ENCODE measurements at places on chromosomes 3 and 15.

DNA sequence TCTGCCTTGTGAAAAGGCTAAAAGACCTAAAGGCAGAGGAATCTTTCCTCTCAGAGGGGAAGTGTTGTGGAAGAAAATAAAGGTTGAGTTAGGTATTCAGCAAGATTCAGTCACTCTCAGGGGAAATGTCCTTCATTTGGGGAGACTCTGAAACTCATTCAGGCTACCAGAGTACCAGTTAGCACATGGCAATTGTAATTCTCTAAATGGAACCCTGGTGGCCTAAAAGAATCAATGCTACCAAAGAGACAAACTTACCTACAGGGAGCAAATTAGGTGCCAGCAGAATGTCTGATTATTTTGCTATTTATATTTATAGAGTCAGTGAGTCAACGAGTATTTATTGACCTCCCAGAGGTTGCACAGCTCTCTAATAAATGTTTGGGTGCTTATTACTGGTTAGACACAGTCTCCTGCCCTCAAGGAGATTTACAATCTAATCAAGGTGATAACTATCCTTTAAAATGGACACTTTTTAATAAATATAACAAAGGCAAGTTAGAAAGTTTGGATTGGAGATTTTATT lies 33.9 kb upstream of the CDIN1 start:
- DNase-seq, result no peak

DNA sequence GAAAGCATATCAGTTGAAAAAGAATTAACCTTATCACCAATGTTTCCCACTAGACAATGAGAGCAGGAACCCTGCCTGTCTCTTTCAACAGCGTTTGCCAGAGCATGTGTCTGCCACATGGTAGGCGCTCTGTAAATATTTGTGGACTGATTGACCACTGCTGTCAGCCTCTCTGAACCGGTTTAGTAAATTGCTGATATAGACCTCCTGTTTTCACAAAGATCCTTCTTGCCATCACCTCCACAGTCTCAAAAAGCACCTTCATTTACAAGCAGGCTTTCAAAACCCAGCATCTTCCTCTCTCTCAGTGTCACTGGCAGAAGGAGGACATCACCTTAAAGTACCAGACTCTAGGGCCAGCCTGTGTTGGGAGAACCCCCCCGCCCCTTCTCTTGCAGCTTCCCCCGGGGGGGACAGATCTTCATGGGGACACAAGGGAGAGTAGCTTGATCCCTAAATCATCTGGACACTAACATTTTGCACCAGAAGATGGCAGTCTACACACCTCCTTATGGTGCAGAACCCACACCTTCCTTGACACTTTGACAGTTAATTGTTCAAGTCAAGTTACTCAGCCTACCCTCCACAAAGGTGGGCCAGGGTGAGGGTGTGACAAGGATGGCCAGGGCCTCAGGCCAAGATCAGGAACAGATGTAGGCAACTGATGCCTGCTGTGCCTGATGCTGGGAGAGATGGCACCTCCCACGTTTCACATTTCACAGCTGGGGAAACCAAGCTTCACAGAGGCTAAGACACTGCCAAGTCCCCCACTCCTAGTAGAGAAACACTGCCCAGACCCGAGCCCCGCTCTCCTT lies 37.8 kb upstream of the USP3 start:
- DNase-seq, result peak; percentile 17

GRCh38 chr3:50124052-50124799 lies 30.9 kb upstream of the SEMA3F start:
- no peak for DNase-seq

- no peak for DNase-seq
These were observed 188.2 kb downstream of the ATP10A start for GRCh38 chr15:25674913-25675312.

DNA sequence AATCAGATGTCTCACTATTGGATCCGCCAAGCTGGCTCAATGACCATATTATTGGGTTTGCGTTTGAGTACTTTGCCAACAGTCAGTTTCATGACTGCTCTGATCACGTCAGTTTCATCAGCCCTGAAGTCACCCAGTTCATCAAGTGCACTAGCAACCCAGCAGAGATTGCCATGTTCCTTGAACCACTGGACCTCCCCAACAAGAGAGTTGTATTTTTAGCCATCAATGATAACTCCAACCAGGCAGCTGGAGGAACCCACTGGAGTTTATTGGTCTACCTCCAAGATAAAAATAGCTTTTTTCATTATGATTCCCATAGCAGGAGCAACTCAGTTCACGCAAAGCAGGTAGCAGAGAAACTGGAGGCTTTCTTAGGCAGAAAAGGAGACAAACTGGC lies 21.5 kb downstream of the SENP8 start:
- DNase-seq, result no peak

GRCh38 chr3:126659915-126660886 lies 5.3 kb upstream of the TXNRD3 start:
- no peak for DNase-seq

GRCh38 chr15:42413920-42414319 lies 54.6 kb downstream of the CAPN3 start:
- DNase-seq, result no peak

GRCh38 chr3:26058901-26059321 lies 269.0 kb downstream of the OXSM start:
- no peak for DNase-seq

GRCh38 chr15:92097474-92098178 lies 244.1 kb downstream of the SLCO3A1 start:
- no peak for DNase-seq

DNA sequence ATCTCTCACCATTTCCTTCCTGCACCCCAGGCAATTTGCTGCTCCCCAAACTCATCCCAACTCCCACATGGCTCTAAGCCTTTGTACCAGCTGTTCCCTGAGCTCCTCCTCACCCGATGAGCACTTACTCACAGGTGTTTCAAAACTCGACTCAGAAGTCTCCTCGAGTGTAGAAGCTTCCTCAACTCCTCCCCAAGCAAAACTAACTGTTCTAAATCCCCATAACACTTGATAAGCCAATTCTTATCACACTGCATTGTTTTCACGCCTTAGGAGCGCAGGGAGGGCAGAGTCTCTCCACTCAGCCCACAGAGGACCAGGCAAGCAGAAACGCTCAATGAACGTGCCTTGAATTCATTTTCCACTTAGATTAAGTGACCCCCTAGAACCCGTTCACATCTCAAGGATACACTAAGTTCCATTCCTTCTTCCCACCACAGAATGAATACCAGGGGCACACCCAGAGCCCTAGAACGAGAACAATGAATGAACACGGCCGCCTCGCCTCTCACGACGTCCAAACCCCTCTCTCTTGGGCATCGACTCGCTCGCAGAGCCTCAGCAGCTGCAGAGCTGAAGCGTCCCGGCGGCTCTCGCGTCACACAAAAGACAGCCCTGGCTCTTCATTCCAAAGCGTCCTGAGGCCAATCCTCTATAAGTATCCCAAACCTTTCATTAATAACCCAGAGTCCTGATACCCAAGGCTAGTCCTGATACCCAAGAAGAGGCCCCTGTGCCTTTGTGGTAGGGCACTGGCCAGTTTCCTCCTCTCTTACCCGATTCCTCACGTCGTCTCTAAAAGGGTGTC lies 1.1 kb downstream of the RAF1 start:
- DNase-seq, result no peak

GRCh38 chr3:47016934-47017435 lies 37.5 kb downstream of the NBEAL2 start:
- no peak for DNase-seq

DNA sequence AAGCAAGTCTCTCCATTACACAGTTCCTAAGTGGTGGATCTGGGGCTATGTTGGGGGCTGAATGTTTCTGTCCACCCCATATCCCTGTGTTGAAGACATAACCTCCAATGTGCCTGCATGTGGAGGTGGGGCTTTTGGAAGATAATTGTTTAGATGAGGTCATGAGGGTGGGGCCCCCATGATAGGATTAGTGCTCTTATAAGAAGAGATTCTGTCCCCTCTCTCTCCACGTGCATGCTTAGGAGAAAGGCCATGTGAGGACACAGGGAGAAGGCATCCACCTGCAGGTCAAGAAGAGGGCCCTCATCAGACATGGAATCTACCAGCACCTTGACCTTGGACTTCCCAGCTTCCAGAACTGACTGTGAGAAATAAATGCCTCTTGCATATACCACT lies 231.0 kb upstream of the CHRNA7 start:
- no peak for DNase-seq

GRCh38 chr15:67224889-67225288 lies 29.6 kb downstream of the AAGAB start:
- no peak for DNase-seq

DNA sequence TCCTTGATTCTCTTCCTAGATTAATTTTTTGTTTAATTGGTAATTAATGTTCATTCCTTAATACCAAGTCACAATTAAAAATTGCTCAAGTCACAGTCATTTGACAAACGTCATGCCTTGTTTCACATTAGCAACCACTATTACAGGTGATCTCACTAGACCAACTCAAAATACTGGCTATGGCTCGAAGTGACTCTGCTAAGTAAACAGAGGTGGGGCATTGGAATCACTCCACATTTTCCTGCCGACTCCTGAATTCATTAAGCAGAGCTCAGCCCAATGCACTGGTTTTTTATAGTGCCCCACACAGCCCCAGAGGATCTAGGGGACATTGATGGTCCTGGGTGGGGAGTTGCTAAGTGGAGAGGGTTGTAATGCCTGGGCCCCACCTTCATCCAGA lies 201.2 kb upstream of the NSMCE3 start:
- DNase-seq, result no peak

DNA sequence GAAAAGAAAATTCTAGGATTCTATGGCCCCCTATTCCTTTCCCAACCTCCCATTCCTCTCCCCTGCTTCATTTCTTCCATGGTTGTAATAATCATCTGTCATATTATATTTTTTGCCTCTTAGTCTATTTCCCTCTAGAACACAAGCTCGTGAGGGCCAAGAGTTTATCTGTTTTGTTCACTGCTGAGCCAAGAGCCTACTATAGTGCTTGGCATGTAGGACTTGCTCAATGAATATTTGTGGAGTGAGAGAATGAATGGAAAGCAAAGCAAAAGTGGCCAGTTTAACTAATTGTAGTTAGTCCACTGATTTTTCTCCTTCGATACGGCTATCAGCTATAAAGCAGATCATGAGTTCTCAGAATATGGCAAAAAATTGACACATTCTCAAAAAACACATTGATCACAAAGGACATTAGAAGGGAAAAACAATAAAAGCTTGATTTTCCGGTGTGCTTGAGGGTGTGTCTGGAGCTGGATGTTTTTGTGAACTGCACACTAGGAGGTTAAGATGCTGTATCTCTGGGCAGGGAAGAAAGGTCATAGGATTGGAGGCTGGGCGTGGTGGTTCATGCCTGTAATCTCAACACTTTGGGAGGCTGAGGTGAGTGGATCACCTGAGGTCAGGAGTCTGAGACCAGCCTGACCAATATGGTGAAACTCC lies 25.0 kb upstream of the CTSH start:
- no peak for DNase-seq

- DNase-seq, result no peak
These were observed 71.9 kb upstream of the MBNL1 start for GRCh38 chr3:152196782-152197181.

DNA sequence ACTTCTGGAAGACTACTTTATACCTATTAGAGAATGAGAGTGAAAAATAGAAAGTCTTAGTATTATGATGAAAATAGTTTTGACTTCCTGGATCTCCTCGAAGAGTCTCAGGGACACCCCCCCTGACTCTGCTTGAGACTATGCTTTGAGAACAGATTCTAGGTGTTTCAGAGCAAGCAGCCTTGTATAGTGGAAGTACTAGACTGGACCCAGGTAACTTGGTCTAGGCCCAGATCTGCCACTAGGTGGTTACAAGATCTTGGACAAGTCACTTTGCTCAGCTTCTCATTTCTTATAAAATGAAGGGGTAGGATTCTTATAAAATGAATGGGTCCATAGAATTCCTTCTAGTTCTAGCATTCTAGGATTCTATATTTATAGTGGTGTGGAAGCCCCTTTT lies 9.1 kb downstream of the ABHD5 start:
- no peak for DNase-seq

DNA sequence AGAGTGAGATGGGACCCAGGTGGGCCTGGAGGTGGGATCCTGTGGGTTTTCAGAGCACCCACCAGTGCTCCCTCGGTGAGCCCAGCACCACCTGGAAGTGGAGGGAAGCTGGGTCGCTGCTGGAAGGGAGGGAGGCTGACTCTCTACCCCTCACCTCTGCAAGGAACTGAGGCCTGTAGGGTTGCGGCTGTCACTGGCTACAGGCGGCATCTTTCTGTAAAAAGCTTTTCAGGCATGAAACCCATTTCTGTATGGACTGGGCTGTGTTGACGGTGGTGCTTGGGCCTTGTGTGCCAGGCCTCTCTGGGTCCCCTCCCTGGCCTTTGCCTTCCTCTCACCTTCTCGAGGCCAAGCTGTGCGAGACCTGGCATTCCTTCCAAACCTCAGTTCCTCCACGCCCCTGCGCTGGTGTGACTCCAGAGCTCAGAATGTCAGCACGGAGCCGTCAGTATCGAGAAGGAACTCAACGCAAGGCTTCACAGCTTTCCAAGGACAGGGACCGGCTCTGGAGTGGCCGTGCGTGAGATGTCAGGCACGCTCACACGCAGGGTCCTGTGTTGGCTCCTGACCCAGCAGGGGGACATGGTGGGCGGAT lies 16.6 kb downstream of the ABTB1 start:
- DNase-seq, result no peak

- DNase-seq, result no peak
These were observed 19.7 kb downstream of the RCN2 start for GRCh38 chr15:76951220-76951619.

GRCh38 chr3:55491296-55491816 lies 4.2 kb upstream of the WNT5A start:
- peak; percentile 24 for DNase-seq

DNA sequence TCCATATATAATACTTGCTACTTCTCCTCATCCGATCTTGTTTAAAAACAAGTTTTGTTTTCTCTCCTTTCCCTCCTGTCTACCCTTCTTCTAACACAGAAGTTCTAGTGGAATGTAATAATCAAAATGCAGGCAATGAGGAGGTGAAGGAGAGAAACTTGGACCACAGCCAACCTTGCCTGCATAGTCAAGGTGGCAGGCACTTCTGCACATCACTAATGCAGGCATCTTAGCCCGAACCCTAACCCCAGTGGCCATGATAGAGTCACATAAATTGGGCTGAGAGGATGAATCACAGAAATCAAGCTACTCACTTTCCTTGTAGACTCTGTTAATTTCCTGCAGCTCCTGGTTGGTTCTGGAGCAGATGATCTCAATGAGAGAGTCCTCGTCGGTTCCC lies 41.0 kb downstream of the ANXA2 start:
- no peak for DNase-seq

DNA sequence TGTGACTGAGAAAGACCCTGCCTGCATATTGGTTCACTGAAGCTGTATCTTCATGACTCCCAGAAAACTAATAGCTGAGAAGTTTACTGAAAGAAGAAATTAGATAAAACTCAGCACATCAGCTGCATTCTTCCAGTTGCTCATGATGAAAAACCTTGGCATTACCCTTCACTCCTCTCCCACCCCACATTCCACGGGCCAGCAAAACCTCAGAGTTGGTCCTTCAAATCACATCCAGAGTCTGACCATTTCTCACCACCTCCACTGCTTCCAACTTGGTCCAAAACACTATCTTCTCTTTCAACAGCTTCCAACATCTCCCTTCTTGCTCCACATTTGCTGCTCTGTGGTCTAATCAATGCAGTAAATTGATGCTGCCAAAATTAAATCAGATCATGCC lies 97.1 kb downstream of the CD47 start:
- no peak for DNase-seq

All from DMS 273 treated with DMSO at 0.1 percent for 48 hours (cell line).